ENCODE measurements at places on chromosomes 12 and 14.
A peak's percentile ranks its signal among the peaks of the same experiment; 100 is the strongest.

DNA sequence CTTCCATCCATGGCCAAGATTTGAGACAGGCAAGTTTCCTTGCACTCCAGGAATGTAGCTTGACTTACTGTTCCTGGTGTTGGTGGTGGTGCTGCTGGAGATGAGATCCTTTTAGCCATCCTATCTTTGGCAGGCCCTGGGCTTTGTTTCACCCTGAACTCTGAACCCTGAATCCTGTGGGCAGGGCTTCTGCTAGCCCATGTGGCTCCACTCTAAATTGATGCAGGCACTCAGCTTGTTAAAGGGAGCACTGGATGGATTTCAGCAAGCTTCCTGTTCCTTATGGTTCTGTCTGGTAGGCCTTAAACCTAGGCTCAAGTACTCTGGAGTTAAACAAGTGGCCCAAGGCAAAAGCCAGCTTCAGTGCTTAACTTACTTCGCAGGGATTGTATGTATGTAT lies 138.2 kb downstream of the RGS6 start:
- DNase-seq = no peak

GRCh38 chr12:40165179-40165578 lies 59.3 kb upstream of the SLC2A13 start:
- DNase-seq = no peak

- DNase-seq = peak; percentile 21
These were observed 178.5 kb downstream of the SSPN start for GRCh38 chr12:26373606-26374495.

GRCh38 chr12:108169708-108170107 lies 40.6 kb downstream of the WSCD2 start:
- DNase-seq = no peak

- no peak for DNase-seq
These were observed 115.2 kb upstream of the RTL1 start for GRCh38 chr14:101018561-101019290.

- peak; percentile 84 for DNase-seq
These were observed 61.8 kb downstream of the GLT1D1 start for GRCh38 chr12:128914908-128915563.

GRCh38 chr14:25400607-25401206 lies 350.8 kb upstream of the STXBP6 start:
- DNase-seq = peak; percentile 66

- no peak for DNase-seq
These were observed 61.4 kb upstream of the VPS33A start for GRCh38 chr12:122327494-122328385.

DNA sequence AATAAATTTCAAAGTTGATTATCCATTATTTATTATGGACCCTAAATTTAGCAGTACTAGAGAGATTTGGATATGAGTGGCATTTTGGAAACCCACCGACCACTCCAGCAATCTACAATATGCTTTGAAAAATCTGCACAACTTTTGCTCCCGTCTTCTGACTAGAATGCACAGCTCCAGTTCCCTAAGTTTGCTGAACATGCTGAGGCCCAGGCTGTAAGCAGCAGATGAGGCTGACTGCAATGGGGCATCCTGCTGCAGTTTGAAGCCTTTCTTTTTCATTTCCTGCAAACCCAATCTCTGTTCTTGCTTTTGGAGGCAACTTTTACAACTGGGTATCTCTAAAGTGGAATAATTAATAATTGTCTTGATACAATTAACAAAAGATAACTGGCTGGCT lies 405.8 kb downstream of the ATP23 start:
- no peak for DNase-seq

GRCh38 chr12:52759695-52760094 lies 17.4 kb downstream of the KRT76 start:
- DNase-seq = no peak

- no peak for DNase-seq
These were observed 444.5 kb upstream of the FAR2 start for GRCh38 chr12:28704477-28705169.

GRCh38 chr12:117967043-117967442 lies 1.7 kb downstream of the KSR2 start:
- no peak for DNase-seq

DNA sequence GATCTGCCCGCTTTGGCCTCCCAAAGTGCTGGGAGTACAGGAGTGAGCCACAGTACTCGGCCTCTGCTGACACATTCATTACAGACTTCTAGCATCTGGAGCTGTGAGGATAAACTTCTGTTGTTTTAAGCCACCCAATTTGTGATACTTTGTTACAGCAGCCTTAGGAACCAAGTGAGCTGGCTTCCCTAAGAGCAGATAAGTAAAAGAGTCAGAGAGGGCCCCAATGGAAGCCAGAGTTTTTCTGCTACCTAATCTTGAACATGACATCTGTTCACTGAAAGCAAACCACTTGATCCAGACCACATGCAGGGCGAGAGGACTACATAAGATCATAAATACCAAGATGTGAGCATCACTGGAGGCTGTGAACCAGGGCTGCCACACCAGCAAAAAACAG lies 3.7 kb upstream of the MAPKAPK5 start:
- DNase-seq = no peak

- DNase-seq = no peak
These were observed 12.6 kb downstream of the RASSF9 start for GRCh38 chr12:85823436-85824180.

GRCh38 chr12:65695113-65695865 lies 129.0 kb upstream of the HMGA2 start:
- peak; percentile 63 for DNase-seq

DNA sequence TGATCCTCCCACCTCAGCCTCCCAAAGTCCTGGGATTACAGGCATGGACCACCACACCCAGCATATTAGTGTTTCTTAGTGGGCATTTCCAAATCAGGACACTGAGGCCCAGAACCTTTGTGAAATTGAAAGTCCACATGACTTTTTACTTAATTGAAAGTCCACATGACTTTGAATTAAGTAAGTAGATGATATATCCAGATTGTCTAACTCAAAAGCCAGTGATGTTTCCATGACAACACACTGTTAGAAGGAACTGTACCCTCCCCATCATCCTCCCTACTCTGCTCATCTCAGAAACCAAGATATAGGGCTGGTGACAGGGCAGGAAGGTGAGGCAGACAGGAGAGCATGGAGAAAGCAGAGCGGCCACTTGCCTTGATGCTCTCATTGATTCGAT lies 7.2 kb downstream of the MYO1A start:
- DNase-seq = no peak

GRCh38 chr12:104586351-104586919 lies 129.7 kb downstream of the CHST11 start:
- DNase-seq = no peak

- DNase-seq = peak; percentile 66
These were observed 372.5 kb downstream of the ZFP36L1 start for GRCh38 chr14:68420350-68420749.

DNA sequence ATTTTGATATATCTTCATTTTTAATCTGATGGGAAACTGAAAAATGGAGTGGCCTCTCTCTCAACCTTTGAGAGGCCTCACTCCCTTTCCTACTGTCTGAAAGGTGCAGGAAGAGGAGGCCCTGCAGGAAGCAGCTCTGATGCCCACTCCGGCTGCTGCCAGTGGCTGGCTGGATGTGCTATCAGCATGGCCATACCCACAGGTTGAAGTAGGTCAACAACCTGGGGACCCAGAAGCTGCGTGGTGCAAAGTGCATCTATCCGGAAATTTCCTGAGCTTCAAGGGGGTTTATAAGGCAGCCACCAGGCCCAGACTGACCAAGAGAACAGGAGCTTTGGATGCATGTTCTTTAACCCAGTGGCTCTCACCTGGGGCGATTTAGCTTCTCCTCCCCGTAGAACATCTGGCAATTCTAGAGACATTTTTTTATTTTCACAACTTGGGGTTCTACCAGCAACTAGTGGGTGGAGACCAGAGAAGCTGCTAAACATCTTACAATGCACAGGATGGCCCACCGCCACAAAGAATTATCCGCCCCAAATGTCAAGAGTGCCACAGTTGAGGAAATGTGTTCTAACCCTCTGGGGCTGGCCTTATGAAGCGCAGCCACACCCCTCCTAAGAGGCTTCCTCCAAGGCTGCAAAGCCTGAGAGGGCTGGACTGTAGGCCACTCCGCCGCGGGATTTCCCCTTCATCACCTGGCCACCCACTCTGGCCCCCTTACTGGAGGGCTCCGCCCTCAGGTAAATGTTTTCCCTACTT lies 8.2 kb upstream of the BATF start:
- no peak for DNase-seq

- DNase-seq = no peak
These were observed 9.5 kb downstream of the BATF start for GRCh38 chr14:75531660-75532317.

DNA sequence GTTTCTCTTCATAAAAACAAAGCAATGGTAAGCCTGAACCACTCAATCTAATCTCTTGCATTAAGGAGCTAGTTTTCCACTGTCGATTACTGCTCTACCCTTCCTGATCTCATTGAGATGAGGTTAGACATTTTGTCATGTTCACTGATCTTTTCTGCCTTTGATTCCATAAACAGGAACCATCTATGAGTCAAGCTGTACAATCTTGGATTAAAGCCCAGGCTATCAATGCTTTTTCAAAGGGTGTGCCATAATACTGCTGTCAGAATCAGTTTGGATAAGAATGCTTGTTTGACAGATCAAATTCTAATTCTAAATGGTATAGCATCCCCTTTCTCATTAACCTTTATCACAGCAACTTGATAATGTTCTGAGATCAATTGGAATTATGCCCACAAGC lies 16.1 kb downstream of the GRIP1 start:
- DNase-seq = peak; percentile 12

DNA sequence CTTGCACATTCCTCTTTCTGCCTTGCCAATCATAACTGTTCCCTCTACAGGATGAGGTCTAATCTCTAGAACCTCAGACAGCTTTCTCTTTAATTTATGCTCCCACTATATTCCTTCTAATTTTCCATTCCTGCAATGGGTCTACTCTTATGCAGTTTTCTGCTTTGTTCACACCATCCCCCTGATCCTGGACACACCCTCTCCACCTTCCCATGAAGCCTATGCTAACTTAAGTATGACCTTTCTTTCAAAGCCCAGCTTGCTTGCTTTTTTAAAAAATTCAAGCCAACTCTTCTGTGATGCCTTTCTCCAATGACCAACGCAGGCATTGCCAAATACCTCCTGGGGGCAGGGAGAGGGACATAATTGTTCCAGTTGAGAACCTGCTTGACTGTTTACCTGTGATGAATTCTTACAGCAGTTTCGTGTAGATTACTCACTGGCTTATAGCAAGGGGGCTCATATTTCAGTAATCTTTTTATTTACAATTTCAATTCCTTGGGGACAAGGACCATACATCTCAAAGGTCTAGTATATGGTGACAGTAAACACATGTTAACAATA lies 7.8 kb downstream of the SLC38A1 start:
- no peak for DNase-seq

DNA sequence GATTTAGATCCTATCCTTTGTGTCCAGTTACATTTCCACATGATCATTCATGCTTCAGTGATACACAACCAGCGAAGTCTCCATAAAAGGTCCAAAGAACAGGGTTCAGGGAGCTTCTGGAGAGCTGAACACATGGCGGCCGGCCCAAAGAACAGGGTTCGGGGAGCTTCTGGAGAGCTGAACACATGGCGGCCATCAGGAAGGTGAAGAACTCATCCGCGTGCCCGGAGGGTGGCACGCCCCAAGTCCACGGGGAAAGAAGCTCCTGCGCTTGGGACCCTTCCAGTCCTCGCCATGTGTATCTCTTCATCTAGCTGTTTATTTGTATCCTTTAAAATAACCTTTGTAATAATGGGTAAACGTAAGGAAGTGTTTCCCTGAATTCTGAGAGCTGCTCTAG lies 91.9 kb upstream of the FLRT2 start:
- no peak for DNase-seq

DNA sequence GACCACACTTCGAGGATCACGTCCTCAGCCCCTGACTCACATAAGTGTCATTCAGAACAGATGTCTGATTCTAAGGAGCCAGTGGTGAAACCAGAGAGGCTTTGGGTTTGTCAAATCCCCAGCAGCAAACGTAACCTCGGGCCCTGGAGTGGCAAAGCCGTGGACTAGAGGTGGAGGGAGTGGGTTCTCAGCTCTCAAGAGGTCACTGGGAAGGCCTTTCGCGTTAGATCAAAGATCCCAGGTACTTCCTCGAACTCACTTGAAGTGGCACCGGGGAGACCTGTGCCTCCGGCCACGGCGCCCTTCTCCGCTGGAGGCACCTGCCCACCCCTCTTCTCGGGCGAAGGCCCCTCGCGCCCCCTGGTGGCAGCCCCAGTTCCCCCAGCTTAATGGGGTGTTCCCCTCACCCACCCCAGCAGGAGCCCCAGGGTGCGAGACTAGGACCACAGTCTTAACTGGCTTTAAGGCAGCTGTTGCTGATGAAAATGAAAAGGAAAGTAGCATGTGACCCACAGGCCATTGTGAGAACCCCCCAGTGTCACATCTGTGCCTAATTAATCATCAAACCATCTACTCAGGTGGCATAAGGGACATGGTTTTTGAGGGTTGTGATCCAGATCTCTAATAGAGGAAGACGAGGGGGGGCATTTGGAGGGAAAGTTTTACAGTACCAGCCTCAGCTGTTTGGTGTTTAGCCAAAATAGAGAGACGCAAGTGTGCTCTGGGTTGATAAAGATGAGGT lies 672 bp upstream of the ESR2 start:
- peak; percentile 49 for DNase-seq

GRCh38 chr12:116651089-116651488 lies 86.8 kb downstream of the SPRING1 start:
- no peak for DNase-seq

DNA sequence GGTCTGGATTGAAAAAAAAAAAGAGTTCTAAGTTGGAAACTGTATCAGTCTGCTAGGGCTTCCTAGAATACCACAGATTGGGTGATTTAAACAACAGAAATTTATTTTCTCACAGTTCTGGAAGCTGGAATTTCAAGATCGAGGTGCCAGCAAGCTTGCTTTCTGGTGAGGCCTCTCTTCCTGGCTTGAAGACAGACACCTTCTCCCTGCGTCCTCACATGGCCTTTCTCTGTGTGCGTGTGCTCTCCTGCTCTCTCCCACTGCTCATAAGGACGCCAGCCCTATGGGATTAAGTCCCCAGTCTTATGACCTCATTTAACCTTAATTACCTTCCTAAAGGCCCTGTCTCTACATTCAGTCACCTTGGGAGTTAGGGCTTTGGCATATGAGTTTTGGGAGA lies 215.5 kb downstream of the PIK3C2G start:
- DNase-seq = no peak

- peak; percentile 65 for DNase-seq
These were observed 1.5 kb downstream of the WNK1 start for GRCh38 chr12:753611-754472.

DNA sequence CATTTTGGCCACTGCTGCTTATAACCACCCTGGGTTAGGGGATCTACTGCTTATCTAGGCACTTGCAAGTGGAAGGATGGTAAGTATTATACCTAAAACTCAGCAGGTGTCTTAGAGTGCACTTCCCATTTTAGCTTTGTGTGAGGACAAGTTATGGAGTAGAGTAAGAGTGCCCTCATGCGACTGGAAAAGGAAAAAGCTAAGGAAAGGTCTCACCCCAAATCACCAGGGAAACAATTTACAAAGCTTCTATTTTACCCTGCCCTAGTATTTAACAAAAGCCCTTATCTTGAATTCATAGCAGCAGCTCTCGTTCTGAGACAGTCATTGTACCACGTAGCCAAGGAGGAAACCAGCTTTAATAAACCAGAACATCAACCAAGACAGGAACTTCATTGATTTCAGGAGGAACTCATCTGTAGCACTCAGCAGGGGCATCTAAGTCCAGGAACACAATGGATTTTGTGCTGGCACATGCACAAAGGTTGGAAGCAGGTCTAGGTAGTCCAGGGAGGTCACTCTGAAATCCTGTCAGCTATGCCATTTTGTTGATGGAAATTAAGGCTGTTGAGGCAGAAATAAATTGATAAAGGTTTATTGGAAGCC lies 2.9 kb downstream of the RDH12 start:
- peak; percentile 67 for DNase-seq
